NCI-H2081 treated with DMSO at 0.1 percent for 48 hours (cell line): ENCODE measurements at places on chromosomes 5 and 9.

GRCh38 chr9:10208691-10209069 lies 404.1 kb downstream of the PTPRD start:
- DNase-seq = no peak

DNA sequence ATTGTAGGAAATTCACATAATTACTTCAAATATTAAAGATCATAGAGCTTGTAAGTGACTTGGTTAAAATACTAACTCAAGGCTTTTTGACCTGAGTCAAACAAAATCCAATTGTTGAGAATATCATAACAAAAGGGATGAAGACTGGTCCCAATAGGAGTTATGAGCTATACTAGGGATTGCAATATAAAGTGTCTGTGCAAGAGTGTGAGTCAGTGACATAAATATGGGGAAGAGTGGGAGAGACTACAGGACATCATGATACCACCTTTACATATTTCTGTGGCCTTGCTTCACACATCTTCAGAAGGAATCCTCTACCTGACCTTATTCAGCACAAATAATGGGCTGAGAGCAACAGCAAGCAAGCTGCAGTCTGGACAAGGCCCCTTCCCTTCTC lies 180.9 kb upstream of the SLC24A2 start:
- no peak for DNase-seq

DNA sequence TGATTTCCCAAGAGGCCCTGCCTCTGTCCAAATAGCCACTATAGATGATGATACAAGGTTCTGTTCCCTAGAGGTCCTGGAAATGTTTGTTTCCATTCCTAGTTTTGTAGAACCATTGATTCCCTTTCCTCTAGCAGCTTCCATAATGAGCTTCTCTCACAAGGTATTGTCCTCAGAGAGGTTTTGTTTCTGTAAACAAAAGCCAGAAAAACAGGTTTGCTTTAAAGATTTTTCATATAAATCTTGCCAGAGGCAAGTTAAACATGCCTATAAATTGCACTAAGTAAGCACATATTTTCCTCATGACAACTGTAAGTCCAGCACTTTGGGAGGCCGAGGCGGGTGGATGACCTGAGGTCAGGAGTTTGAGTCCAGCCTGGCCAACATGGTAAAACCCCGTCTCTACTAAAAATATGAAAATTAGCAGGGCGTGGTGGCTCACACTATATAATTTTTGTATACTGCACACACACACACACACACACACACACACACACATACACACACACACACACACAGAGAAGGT lies 1787.7 kb downstream of the EFNA5 start:
- no peak for DNase-seq

- DNase-seq = no peak
Observed at GRCh38 chr9:134568116-134568515, 73.5 kb upstream of the COL5A1 start.

DNA sequence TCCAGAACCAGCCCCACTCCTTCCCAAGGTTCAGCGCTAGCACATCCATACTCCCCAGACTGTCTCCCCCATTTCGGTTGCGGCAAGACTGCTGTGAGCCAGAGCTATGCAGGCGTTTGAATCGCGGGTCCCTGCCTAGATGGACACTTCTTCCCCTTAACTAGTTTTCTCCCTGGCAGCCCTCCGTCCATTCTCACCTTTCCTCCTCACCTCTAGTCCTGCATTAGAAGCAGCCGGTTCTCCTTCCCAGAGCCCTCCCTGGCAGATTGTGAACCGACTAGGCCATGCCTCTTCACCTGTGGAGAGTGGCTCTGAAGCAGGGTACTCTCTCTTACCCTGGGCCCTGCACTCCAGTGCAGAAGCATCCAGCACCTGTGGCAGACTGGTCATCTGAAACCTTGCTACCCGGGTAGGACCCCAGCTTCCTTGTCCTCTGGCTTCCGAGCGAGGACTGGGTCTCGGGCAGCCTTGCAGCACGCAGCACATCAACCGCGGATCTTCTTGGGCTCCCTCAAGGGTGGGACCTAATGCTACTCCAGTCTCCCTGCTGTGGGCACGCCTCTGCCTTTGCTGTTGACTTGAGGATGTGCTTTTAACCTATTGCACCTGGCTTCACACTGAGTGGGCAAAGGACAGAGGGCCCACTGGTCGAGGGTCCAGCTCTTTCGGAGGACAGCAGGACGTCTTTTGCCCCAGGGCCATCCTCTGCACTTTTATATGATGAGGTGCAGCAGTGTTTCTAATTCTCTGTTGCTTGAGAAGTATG lies 183.6 kb downstream of the AOPEP start:
- DNase-seq = no peak

- DNase-seq = no peak
Observed at GRCh38 chr5:91443761-91444467, 60.8 kb upstream of the ARRDC3 start.

GRCh38 chr9:2771661-2772060 lies 54.4 kb downstream of the KCNV2 start:
- DNase-seq = no peak

GRCh38 chr5:167332309-167332708 lies 959.1 kb upstream of the WWC1 start:
- no peak for DNase-seq

GRCh38 chr5:1732945-1733344 lies 66.7 kb downstream of the MRPL36 start:
- DNase-seq = no peak

- no peak for DNase-seq
Observed at GRCh38 chr5:10227379-10227778, 22.3 kb downstream of the ATPSCKMT start.

- DNase-seq = no peak
Observed at GRCh38 chr5:101955891-101956290, 340.2 kb downstream of the SLCO4C1 start.

DNA sequence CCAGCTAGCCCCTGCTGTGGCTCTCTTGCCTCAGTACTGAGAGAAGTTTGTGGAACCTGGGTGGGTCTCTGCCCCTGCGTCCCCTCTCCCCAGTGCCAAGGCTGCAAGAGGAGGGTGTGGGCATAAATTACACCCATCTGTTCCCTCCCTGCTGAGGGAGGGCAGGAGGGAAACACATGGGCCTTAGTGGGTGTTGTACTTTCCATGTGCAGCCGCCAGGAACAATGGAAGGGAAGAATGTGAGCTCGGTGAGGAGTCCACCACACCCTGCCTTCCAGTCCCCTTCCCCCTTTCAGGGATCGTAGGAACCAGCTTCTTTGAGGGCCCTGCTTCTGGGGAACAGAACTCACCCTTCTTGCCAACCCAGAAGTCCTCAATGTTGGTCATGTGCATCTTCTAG lies 138.2 kb upstream of the KLF4 start:
- no peak for DNase-seq

DNA sequence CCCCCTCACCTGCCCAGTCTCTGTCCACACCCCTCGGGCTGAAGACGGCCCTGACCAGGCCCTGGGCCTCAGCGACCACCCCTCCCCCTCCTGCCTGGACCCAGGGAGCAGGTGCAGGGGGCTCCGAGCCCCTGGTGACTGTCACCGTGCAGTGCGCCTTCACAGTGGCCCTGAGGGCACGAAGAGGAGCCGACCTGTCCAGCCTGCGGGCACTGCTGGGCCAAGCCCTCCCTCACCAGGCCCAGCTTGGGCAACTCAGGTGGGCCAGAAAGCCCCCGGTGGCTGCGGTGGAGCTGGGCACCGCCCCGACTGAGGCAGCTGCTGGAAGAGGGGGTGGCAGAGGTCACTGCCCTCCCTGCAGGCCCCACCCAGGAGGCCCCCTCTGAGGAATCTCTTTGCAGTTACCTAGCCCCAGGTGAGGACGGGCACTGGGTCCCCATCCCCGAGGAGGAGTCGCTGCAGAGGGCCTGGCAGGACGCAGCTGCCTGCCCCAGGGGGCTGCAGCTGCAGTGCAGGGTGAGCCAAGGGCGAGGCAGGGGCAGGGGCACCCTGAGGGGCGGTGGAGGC lies 7.7 kb downstream of the ENTPD8 start:
- no peak for DNase-seq

DNA sequence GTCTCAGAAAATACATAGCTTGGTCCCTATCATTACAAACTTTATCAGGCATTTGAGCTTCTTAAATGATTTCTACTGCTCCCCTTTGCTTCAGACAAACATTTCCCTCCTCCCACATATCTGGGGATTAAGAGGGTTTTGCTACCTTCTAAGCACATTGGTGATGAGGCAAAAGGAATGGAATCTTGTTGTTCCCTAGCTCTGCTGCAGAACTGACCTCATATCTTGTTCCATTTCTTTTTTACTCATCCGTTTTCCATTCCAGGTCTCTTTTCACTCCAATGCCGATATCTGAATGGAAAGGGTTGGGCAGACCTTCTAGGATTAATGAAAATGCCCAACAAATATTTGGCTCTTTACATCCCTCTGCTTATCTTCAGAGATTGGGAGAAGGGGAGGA lies 444.6 kb downstream of the ZNF608 start:
- DNase-seq = no peak

GRCh38 chr5:14995229-14995628 lies 123.7 kb upstream of the ANKH start:
- no peak for DNase-seq

- peak; percentile 67 for DNase-seq
Observed at GRCh38 chr9:133888048-133888808, 103.9 kb downstream of the VAV2 start.

DNA sequence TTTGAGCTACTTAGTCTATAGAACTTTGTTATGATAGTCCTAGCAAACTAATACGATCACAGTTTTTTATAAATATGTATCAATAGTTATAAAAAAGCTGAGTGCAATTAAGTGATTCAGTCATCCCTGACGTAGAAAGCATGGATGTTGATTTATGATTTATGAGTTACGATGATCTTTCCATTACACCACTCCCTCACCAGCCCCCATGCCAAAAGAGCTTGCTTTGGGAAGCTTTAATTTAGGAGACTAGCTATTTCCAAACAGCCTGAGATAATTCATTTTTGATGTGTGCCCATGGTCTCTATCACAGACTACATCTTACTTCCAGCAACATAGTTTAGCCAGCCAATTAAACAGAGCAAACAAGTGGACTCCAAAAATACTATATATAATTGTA lies 256.8 kb downstream of the GABRG2 start:
- no peak for DNase-seq

DNA sequence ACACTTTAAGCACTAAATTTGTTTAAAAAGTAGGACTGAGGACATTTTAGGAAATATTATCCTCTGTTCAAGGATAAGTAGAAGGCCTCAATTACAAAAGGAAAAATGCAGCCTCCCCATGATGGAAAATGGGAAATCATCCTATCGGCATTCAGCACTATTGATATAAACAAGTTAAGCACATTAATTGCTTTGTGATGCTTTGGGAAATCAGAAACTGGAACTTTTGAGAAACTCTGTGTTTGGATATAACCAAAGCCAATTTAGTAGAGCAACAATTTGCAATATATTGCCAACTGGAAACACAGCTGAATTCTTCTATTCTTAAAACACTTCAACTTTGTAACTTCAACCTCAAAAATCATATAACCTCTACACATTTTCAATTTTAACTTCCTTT lies 65.2 kb upstream of the PTGER4 start:
- no peak for DNase-seq
